ENCODE measurements at places on chromosomes 2 and 18.

DNA sequence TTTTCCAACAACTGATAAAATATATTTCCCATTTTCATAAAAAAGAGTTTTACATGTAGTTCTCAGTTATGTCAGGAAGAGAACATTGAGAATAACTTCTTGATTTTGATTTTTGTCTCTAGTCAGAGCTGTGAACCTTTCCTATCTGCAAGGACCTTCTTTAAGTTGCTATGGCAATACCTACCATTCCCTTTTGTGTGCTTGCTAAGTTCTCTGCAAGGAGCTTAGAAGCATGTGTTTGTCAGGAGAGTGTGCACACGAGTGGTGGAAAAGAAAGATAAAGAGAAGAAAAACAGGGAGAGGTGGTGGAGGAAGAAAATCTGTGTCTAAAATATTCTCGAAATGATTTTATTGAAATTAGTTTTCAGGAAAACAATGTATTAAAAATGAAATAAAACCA lies 140.3 kb upstream of the SLC8A1 start:
- no peak for DNase-seq

DNA sequence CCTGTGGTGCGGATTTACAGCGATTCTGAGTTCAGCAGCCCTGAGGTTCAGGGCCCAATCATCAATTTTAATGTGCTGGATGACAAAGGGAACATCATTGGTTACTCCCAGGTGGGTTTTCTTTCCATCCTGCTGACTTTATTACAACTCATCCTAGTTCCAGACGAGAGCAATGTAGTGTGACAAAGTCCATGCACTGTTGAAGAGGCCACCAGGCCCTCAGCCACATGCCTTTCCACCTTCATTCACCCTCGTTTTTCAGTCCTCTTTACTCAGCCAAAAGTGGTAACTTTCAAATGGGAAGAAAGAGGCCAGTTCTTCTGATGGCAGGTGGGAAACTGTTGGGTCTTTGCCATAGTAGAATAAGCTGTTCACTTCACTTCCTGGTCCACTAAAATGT lies 17.9 kb downstream of the MOCOS start:
- no peak for DNase-seq

DNA sequence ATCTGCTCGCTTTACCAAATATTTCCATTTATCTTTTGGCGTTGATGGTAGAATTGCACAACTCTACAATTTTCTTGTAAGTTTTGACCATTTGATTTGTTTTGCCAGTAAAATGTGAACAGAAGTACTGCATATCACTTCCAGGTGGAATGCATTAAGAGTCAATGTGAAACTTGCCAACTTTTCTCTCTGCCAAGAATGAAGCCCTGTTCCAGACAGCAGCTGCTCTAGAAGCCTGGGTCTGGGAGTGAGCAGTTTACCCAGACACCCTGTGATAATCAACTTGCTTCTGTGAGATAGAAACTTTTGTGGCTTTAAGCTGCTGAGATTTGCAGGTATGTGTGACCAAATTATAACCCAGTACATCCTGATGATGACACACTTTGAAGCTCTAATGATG lies 115.9 kb upstream of the SYT4 start:
- peak; percentile 5 for DNase-seq

GRCh38 chr18:35935805-35936204 lies 36.7 kb upstream of the RMP24 start:
- DNase-seq = no peak

GRCh38 chr2:38446418-38446817 lies 69.3 kb upstream of the ATL2 start:
- DNase-seq = no peak

DNA sequence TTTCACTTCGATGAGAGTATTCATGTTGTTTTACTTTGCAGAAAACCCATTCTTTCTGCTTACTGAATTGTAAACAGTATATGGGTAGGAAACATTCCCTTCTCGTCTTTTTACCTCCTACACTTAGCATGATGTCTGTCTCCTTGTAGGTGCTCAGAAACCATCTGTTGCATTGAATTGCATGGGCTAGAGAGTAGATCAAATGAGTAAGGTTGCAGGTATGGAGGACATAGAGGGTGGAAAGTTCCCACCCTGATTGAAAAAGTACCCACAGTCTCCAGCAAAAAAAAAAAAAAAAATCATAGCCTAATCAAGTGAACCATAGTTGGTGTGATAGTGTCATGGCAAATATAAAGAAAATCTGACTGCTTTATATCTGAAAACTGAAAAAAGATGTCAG lies 1.7 kb downstream of the CYTIP start:
- no peak for DNase-seq

- DNase-seq = no peak
Measured at GRCh38 chr2:105841551-105841950, 96.8 kb downstream of the NCK2 start.

DNA sequence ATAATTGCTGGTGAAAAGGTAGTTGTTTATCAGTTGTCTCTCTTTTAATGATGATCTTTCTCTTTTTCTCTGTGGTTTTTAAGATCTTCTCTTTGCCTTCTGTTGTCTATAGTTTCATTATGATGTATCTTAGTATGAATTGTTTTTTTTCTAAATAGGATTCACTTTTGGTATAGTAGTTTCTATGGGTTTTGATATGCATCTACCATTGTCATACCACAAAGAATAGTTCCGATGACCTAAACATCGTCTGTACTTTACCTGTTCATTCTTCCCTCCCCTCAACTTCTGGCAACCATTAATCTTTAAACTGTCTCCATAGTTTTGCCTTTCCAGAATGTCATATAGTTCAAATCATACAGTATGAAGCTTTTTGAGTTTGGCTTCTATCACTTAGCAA lies 19.6 kb downstream of the RDH14 start:
- DNase-seq = no peak

GRCh38 chr2:201890453-201890852 lies 84.1 kb downstream of the CDK15 start:
- DNase-seq = peak; percentile 32

DNA sequence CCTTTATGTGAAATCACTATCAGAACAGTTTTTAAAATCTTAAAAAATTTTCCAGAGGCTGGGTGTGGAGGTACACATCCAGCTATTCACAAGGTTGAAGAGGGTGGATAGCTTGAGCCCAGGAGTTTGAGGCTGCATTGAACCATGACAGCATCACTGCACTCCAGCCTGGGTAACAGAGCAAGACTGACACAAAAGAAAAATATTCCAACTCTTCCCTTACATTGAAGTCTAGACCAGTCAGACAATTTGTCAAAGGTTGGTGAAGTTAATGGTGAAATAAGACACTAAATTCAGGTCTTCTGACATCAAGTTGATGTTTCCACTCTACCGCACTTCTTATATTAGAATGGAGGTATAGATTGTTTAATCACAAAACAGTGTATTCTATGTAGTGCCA lies 52.8 kb downstream of the HYCC2 start:
- no peak for DNase-seq

GRCh38 chr2:69213782-69214181 lies 173.2 kb downstream of the GFPT1 start:
- DNase-seq = no peak

DNA sequence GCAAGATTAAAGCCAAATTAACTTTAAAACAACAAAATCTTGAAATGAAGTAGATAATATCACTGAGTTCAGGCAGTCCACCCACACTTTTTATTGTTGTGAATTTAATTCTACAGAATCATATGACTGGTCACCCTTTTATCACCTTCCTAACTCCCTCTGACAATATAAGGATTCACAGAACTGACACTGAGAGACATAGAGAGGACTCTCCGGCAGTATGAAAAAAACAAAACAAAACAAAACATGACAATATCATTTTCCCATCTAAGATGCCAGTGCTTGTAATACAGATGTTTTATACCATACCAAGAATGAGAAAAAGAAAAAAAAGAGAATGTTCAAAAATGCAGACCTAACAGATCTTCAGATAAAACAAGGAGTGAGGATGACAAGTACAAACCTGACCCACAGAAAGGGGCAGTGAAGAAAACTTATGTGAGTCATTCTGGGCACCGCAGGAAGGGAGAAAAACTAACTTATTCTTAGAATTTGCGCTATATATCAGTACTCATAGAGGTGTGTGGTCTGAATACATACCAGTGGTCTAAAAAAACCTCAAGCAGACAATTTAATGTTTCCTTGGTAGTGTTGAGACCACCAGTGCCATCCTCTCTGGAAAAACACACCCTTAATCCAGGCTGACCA lies 136.6 kb downstream of the ZAP70 start:
- no peak for DNase-seq

- DNase-seq = no peak
Measured at GRCh38 chr2:80529466-80530165, 225.1 kb upstream of the LRRTM1 start.

DNA sequence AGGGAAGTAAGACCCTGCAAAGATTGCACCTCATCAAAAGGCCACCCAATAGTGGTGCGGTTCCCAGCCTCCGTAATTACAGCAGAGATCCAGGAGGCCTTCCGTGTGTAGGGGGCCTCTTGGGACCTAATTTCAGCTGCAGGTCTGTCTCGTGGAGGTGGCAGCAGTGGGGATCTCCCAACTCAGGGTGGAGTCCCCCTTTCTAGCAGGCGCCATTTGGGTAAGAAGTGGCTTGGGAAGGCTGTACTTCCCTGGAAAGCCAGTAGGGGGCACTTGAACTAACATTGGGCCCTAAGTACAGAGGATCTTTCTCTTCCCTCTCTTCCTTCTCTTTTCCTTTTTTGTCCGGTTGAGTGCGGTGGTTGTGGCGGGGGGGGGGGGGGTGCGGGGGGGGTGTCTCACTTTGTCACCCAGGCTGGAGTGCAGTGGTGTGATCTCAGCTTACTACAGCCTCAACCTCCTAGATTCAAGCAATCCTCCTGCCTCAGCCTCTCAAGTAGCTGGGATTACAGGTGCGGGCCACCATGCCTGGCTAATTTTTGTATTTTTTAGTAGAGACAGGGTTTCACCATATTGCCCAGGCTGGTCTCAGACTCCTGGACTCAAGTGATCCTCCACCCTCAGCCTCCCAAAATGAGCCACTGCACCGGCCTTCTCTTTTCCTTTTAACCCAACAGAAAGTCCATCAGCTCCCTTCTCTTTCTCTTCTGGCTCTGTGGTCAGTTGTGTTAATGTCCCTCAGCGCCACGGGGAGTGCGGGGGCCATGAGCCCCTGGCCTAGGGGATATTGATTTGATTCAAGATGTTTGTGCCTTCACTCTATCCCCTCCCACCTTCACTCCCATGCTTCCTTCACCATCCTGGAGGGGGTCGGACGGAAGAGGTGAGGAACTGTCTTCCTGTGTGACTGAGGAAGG lies 32.0 kb downstream of the CENPO start:
- no peak for DNase-seq

DNA sequence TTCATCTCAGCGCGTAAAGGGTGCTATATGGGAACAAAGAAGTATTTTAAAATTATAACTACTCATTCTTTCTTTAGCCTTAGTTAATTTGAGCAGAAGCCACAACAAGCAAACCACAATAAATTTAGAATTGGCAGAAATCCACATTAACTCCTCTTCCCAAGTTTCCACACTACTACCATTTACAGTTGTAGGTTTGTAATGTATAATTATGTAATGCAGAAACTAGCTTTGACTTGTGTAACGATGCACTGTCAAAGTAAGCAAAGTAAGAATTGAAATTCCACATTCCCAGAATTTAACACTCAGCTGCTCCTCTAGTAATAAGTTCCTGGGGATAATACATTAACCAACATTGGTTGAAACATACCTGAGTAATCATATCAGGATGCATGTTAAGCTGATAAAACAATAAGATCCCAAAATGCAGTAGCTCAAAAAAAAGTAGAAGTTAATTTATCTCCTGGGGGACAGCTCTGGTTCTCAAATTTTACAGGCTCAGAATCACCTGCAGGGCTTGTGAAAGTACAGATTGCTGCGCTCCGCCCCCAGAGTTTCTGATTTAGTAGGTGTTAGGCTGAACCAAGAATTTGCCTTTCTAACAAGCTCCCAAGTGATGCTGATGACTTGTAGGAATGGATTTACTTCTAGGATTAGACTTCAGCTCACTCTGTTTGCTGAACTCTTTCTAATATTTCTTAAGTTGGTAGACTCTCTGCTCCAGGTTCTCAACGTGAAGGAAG lies 9.9 kb downstream of the GRP start:
- peak; percentile 38 for DNase-seq
